Naive thymus-derived CD8-positive, alpha-beta T cell (primary cell): ENCODE measurements at places on chromosomes 4 and X. TPM values are rescaled to one million over a fixed set of nuclear protein-coding genes. Genes with fewer than 3 reads are reported as not detected.

Gene RTL9
- not detected for total RNA-seq

Gene ZNF732
- total RNA-seq: not detected

Gene FAM9A
- total RNA-seq: not detected

Gene CENPVL1
- not detected for total RNA-seq

Gene ZNF711
- 2.1 TPM for total RNA-seq

Gene CLDN34
- total RNA-seq: not detected

Gene SYNPO2
- 1.0 TPM for total RNA-seq

Gene CFAP97
- total RNA-seq: 37.2 TPM

Gene TMPRSS11D
- total RNA-seq: not detected

Gene SPOCK3
- total RNA-seq: not detected

Gene IBSP
- total RNA-seq: not detected

Gene ARX
- total RNA-seq: not detected

Gene TXK
- 135 TPM for total RNA-seq

Gene TEX13B
- total RNA-seq: not detected

Gene FAM114A1
- total RNA-seq: not detected

Gene AADAT
- total RNA-seq: not detected

Gene GRPR
- total RNA-seq: not detected

Gene TCEAL5
- not detected for total RNA-seq
